ENCODE measurements at places on chromosomes 1 and 21.
A peak's percentile ranks its signal among the peaks of the same experiment; 100 is the strongest.

GRCh38 chr1:3590139-3590763 lies 21.1 kb downstream of the MEGF6 start:
- DNase-seq: no peak

GRCh38 chr1:160985723-160986122 lies 31.1 kb upstream of the ITLN2 start:
- DNase-seq: no peak

DNA sequence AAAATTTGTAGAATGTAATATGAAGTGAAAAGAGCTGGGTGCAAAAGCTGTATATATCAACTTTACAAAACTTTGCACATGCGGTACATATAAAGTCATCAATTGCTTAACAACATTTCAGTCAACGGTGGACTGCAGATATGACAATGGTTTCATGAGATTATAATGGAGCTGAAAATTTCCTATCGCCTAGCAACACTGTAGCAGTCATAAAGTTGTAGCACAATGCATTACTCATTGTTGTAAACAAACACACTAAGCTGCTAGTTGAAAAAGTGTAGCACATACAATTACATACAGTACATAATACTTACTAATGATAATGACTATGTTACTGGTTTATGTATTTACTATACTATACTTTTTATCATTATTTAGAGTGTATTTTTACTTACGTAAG lies 64.0 kb downstream of the RGS7 start:
- DNase-seq: no peak

DNA sequence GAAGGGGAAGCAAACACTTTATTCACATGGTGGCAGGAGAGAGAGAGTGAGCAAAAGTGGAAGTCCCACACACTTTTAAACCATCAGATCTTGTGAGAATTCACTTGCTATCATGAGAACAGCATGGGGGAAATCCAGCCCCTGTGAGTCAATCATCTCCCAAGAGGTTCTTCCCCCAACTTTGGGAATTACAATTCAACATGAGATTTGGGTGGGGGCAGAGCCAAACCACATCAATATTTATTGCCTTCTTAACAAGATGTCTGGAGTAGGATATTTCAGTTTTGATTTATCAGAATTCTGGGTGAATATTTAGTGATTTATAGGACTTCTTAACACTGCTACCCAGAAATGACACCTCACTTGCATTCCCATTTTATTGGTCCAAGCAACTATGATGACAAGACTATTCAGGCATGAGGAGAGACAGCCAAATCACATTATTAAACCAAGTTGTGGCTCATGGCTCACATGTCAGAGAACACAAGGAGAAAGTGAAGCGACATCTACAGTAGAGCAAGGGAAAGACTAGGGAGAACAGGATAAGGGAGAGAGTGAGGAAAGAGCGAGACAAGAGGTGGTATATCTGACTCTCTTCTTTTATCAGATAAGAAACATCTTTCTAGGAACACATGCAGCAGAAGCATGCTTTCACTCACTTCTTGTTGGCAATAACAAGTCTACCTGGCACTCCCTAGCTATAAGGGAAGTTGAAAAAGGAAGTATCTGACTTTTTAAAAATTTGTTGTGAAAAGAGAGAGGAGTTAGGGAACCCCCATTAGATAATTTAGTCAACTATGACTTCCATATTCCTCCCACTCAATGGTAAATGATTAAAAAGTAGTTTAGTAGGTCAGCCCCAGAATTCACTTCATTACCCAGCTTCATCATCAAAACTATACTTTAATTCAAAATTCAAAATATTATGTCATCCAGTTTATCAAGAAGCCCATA lies 36.6 kb upstream of the PTPRC start:
- DNase-seq: peak; percentile 100

- DNase-seq: no peak
Measured at GRCh38 chr1:98369463-98369862, 292.1 kb upstream of the SNX7 start.

- DNase-seq: peak; percentile 82
Measured at GRCh38 chr21:33380483-33380998, 22.7 kb upstream of the IFNGR2 start.

GRCh38 chr1:237685551-237685950 lies 205.2 kb downstream of the ZP4 start:
- no peak for DNase-seq

DNA sequence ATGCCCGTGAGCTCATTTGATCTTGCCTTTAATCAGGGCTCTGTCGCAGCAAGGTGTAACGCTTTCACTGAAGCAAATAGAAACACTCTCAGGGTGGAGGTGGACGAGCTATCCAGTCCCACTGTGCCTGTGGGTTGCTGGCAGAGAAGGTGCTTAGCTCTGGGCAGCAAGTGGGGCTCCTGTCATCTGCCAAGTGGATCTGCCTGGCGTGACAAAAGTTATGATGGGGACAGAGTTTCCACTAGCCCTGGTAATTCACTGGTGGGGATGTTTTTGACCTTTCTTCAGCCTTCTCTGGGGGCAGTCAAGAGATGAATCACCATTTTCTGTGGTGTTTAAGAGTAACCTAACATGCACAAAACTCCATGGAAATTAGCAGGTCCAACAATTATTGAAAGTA lies 71.3 kb upstream of the EDEM3 start:
- DNase-seq: no peak

- DNase-seq: peak; percentile 71
Measured at GRCh38 chr1:115456441-115456961, 118.5 kb upstream of the NGF start.

DNA sequence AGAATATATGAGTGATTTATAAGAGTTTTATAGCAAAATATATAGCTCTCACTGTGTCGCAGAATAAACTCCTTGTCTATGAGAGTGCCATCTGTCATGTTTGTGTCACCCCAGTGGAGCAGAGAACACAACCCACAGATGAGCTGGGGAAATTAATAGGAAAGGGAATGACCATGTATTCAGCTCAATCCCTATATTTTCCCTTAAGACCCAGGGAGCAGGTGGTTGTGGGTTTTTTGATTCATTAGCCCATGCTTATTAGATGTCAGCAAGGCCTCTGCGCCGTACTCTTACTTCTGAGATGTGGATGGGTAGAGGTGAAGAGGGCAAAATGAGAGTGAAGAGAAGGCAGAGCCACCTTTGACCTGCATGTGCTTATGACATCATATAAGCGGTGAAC lies 4.1 kb upstream of the GREM2 start:
- no peak for DNase-seq

GRCh38 chr1:108573183-108573582 lies 13.3 kb downstream of the EEIG2 start:
- no peak for DNase-seq

Data from GM04503 (cell line).